Activated naive CD8-positive, alpha-beta T cell treated with anti-CD3 and anti-CD28 coated beads, Interleukin-2, amount 10 ng/mL, durations not matched to agents 7 days and 5 days (primary cell): ENCODE measurements at places on chromosomes 7 and 10.

DNA sequence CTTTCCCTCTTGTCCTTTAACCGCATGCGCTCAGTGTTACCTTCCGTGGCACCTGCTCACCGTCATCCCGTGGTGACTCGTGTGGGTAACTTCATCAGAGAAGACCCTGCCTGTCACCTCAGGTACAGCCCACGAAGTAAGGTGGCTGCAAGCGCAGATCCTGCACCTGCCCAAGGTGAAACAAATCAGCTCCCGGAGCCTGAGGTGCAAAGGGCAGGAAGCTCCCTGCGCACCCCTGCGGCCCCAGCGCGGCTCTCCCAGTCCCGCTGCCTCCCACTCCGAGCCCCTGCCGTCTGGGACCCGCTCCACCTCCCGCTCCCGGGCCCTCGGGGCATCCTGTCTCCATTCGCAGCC is 110.9 kb upstream of the LANCL2 start:
- DNase-seq: no peak

DNA sequence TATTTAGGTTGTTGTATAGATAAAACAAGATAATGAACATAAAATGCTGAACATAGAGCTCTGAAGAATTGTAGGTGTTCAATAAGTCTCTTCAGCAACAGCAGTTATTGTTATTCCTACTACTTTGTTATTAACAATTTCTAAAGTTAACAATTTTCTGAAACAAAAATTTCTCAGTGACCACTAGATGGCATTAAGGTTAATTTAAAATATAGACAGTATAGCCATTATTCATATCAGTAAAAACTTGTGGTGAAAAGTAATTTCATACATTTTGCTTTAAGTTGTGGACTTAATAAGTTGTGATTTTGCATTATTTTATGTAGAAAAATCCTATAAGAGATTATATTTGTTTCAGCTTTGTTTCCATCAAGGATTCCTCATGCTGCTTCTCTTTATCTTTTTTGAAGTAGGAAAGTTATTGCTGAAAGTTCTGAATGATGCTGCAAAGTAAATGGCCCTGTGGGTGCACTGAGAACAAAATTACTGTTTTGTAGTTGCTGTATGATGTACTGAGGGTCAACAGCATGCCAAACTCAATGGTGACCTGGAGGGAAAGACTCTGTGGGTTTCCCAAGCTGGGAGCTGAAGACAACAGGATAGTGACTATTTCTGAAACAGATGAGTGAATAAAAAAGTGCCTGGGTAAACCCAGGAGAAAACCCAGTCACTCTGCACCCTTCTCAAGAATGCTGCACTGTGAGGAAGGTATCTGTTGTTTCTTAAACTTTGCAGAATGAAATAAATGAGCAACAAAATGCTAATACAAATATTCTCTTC is 253.6 kb downstream of the KIF20B start:
- DNase-seq: no peak

DNA sequence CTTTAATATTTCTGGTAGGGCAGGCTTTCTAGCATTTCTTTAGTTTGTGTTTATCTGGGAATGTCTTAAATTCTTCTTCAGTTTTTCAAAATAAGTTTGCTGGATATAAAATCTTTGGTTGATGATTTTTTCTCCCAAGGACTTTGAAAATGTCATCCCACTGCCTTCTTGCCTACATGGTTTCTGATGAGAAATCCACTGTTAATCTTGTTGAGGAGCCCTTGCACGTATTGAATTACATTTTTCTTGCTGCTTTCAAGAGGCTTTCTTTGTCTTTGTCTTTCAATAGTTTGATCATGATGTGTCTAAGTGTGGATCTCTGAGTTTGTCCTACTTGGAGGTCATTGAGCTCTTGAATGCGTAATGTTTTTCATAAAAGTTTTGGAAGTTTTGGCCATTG is 66.0 kb downstream of the CASD1 start:
- DNase-seq: no peak

DNA sequence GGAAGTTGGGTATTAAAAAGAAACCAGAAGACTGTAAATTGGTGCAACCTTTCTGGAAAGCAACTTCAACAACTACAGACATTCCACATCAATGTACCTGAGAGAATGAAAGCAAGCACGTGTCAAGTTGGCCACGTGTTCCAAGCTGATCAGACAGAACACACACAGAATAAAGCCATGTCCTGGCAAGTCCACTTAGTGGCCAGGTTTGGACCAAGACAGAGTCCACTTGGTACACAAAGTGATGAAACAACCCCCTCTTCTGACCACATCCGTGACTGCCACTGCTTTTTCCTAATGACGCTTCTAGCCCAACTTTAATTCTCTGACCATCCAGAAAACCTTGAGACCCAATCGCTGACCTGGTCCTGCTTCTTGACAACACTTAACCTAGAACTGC is 109.4 kb downstream of the ABLIM1 start:
- no peak for DNase-seq

- DNase-seq: no peak
Measured at GRCh38 chr7:116918704-116919103, 34.6 kb upstream of the ST7 start.

- DNase-seq: no peak
Measured at GRCh38 chr7:29480451-29480850, 83.2 kb upstream of the PRR15 start.

DNA sequence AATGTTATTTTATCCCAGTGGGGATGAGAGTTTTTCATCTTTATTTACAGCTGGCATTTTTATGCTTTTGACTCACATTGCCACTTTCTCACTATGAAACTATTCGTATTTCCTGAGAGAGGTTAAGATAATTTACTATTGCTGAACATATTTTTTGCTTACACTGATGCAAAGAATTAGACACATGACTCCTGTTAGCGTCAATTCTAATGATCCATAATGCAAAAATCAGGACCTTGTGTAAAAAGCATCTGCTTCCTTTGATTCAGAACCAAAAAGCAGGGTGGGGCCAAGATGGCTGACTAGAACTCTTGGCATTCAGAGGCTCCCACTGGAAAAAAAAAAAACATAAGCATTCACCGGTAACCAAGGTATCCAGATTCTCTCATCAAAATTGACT is 464.8 kb downstream of the SEMA3D start:
- no peak for DNase-seq

- DNase-seq: no peak
Measured at GRCh38 chr7:116948934-116949333, 4.4 kb upstream of the ST7 start.

DNA sequence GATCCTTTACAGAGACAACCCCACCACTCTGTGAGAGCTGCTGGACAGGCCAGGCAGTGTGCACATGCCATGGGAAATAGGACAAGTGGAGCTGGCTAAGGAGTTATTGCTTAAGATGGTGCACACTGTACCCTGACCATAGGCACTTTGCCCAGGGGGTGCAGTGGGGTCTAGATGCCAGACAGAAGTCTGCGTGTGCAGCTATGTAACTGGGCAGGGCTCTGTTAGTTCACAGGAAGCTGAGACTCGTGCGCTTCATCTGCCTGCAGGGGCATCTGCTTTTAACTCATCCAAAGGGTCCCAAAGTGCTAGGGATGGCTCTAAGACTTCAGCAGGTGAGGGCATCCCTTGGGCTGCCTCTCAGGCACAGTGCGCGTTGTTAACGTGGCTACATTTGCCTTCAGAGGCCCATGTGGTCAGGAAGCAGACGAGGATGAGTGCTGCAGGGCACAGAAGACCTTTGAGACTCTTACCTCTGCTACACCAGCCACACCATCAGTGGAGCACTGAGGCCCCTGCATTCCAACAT is 77.7 kb upstream of the GPR26 start:
- no peak for DNase-seq

DNA sequence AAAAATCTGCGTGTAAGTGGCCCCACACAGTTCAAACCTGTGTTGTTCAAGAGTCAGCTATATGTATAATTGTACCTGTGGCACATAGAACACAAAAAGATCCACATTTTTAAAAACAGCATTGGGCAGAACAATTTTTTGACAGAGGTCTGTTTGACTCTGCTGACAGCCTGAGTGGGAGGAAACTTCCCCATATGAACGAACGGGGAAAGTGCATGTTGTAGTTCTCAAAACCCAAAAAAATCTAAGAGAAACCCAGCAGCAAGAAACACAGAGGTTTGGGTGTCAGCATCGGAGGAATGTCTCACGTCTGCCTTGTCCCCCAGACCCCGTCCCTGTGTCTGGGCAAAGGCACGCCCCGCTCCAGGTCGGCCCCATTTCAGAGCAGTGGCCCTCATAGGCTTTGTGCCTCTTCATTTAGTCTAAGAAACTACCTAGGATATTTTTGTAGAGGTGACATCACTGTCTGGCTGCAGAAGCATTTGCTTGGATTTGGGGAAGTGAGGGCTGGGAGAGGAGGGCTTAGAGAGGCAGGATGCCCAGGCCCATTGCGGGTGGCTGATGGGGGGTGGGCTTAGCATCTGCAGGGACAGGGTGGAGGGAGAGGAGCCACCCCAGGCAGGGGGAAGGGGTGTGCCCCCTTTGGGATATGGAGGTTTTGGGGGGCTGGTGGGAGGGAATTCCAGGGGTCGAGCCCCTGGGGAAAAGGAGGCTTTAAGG is 11.0 kb downstream of the CUX1 start:
- DNase-seq: no peak

- DNase-seq: no peak
Measured at GRCh38 chr10:103637927-103638557, 144.5 kb downstream of the NEURL1 start.

DNA sequence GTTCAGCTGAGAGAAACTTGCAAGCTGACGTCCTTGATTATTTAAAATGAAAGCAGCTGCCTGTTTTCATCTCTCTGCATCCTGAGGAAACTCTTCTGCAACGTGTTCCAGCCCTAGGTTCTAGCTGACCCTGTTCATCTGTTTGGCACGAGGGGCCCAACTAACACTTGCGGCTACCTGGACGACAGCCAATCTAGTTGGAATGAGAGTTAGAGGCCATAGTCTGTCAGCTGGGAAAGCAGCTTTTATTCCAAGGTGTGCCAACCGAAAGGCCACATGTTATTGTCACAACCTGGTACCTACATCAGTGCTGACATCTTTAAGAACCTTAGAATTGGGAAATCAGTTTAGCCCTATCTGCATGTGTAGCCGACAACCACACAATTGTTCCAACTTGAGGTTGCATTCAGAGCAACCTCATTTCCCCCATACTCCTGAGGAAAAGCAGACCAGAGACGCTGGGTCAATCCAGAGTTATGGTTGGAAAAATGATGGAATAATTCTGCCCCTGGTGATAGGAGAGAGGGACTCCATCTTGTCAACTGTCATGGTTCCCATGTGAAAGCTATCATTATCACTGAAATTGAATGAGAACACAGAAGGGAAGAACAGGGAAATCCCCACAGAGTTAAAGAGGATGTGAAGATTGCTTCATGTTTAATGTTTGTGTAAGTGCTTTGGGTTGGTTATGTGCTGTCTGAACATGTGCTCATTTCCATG is 121.6 kb downstream of the EGFR start:
- DNase-seq: no peak

- DNase-seq: no peak
Measured at GRCh38 chr7:30941582-30942323, 22.0 kb upstream of the GHRHR start.

GRCh38 chr7:84614821-84615501 is 420.4 kb upstream of the SEMA3A start:
- DNase-seq: no peak

- no peak for DNase-seq
Measured at GRCh38 chr7:45692031-45692430, 117.9 kb downstream of the ADCY1 start.

GRCh38 chr7:116497708-116498107 is 1.8 kb upstream of the CAV2 start:
- DNase-seq: no peak

DNA sequence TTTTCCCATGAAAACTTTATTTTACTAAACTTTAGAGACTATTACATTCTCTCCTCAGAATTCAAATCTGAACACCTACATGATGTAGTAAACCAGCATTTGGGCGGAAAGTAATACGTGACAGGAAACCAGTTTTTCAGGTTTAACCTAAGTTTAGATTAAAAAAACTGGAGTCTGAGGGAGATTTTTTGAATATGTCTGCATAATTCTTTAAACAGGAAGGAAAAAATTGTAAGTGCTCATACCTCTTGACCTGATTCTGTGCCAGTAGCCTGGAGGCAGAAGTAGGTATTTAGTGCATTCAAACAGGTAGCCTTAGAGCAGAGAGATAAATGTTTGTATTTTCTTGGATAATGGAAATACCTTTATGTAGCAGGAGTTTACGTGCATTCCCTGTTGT is 224.3 kb downstream of the MDFIC start:
- no peak for DNase-seq

GRCh38 chr7:23100697-23101096 is 4.9 kb upstream of the KLHL7 start:
- DNase-seq: no peak

- DNase-seq: peak; percentile 48
Measured at GRCh38 chr10:13717936-13718772, 131.4 kb downstream of the PRPF18 start.

DNA sequence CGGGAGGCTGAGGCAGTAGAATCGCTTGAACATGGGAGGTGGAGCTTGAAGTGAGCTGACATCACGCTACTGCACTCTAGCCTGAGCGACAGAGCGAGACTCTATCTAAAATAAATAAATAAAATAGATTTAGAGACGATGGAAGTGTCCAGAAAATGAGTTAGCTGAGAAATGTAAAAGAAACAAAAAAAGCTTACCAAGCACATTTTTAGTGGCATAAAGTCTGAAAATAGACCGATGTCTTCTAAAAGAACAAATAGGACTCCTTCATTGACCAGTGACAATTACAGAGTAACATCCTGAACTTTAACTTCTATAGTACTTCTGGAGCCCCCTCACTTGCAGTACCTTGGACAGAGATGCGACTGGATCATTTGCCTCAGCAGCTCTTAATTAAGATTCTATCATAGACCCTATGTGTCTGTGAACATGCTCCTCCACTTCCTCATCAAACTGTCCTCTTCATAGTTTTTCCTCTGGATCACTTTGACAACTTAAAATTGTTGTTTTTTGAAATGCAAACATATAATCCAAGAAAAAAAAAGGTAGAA is 25.2 kb upstream of the SRPK2 start:
- DNase-seq: no peak

GRCh38 chr7:127905491-127906330 is 125.5 kb downstream of the LRRC4 start:
- DNase-seq: no peak

- DNase-seq: no peak
Measured at GRCh38 chr7:94382132-94382531, 12.6 kb upstream of the COL1A2 start.

DNA sequence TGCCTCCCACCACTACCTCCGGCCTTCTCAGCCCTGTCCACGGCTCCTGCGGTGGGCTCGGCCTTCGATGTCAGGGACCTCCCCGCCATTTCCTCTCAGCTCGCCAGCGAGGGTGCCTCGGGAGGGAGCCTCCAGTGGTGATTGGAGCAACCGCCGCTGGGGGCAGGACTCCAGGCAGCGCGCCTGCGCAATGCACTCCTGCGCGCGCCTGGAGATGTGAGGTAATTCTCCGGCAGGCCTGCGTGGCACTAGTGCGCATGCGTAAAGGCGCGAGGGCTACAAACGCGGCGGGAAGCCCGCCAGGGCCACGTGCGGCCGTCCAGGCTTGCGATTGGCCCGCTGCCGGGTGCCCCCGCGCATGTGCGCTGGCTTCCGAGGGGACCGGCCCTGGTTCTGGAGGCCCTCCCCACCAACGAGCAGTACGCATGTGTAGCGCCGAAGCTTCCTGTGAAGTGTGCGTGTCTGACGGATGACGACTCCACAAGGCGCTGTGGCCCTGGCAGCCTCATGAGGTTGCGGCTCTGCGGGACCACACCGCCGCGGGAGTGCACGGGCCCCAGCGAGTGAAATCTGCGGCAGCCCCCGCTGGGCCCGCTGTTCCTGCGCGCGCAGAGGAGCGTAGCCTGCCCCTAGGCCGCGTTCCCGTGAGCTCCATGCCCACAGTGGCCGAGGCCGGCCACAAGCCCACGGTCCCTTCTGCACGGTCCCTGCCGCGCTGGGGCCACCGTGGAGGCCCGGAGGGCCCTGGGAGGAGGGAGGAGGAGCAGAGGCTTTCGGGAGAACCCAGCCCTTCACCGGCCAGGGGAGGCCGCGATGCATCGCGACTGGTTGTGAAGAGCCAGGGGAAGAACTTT is at the start of gene SYCE1:
TSS of gene SYCE1 (minus strand) at position 143 of the 854 bp plus-strand sequence. CDS start at position 89, 54 bp downstream.
- peak; percentile 42 for DNase-seq
